ENCODE measurements at places on chromosomes 13 and 19.
A peak's percentile ranks its signal among the peaks of the same experiment; 100 is the strongest.

DNA sequence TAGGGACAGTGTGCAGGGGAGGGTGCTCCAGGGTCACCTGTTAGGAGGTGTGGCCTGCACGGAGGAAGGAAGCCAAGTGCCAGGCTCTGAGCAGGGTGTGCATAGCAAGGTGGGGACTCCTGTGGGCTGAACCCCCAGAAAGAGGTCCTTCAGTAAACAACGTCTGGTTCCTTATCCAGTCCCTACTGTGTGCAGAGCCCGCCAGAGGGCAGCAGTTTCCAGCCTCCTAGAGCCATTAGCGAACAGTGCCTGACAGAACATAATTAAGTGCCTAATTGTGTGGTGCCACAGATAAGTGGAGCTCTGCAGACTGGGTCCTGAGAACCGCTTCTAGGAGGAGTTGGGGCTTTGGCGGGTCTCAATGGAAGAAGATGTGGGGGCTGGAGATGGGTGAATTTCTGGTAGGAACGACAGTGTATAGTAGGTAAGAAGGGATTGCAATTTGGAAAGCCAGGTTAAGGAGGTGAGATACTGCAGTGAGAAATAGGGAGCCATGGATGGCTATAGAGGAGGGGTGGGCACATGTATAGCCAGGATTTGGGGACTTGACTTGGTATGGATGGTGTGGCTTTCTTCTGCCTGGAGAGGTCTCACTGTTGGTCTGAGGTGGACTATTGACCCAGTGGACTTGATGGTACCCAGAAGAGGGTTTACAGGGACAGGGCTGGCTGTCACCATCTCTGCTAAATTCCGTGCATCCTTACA lies 323.1 kb downstream of the ZNF536 start:
- no peaks in the 10 kb centered on the region for H3K36me3 ChIP-seq
- H3K4me3 ChIP-seq = no peak overlapping the region
- no peak for DNase-seq
- H3K27ac ChIP-seq = no peak overlapping the region
- peaks cover 47% of the 10 kb centered on the region for H3K27me3 ChIP-seq

DNA sequence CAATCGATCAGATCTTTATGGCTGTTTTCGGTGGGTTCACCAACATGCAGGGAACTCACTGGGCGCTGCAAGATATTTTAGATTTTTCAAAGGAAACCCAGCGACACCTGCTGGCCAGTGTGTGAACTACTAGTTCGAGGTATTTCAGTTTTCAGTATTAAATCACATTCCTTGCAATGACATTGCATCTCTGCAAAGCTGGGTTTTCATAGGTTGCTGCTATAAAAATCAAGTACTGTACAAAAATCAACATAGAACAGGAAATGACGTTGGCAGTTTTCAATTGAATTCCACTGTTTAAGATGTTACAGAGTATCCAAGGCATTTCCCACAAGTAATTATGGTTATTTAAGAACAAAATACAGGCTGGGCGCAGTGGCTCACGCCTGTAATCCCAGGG lies 17.6 kb downstream of the LIG1 start:
- no peak overlapping the region for H3K4me3 ChIP-seq
- peaks cover 93% of the 10 kb centered on the region for H3K36me3 ChIP-seq
- peak; percentile 80 for DNase-seq

DNA sequence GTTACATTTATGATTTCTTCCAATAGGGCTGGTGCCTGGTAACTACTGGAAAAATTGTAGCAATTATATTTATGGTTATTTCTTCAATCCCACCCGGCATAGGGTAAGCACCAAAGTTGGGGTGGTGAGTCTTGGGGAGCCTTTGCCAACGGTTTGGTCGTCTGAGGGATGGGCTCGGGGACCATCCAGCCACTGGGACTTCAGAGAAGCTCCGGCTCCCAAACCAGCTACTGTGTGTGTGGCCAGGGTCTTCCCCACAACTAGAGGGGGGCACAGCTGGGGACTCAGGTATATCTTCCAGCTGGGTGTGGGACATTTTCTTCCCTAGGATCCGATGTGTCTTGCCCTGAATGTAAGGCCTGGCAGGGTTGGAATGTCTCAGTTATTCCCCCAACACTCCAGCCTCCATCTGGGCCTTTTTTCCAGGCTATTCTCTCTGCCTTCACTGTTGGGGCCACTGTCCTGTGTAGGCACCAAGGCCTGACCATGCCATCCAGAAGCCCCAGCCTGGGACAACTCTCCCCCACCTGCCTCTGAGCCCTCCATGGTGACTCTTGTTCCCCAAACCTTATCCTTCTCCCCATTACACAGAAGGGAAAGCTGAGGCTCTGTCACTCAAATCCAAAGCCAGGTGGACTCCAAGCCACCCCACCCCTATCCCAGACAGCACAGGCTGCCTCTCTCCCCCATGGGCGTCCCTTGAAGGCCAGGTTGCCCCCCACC lies 1.1 kb upstream of the IFI30 start:
- H3K36me3 ChIP-seq = peaks cover 55% of the 10 kb centered on the region
- H3K27ac ChIP-seq = peak overlapping the region; percentile 20
- no peak for DNase-seq
- no peaks in the 10 kb centered on the region for H3K27me3 ChIP-seq

DNA sequence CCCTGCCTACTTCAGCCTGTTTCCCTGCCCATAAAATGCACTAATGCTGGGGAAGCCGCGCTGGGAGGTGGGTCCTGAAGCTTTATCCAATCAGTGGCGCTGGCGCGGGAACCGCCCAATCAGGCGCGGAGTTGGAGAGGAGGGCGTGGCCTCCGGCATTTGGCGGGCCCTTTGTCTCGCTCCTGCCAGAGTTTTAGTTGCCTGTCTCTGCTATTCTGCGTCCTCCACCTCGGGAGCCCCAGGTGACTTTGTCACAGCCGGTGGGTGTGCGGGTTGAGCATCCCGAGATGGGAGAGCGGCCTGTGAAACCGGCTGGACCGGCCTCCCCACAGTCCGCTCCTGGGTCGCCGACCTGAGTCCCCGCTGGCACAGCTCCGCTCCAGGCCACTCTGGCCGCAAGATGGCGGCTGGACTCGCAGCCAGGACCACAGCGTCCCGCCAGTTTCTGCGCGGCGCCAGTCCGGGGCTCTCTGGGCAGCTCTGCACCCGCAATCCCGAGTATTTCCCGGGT lies 30.7 kb upstream of the ZNF429 start:
- peak overlapping the region; percentile 79 for H3K4me3 ChIP-seq
- H3K4me1 ChIP-seq = peaks cover 5% of the 10 kb centered on the region
- H3K27me3 ChIP-seq = peaks cover 18% of the 10 kb centered on the region

DNA sequence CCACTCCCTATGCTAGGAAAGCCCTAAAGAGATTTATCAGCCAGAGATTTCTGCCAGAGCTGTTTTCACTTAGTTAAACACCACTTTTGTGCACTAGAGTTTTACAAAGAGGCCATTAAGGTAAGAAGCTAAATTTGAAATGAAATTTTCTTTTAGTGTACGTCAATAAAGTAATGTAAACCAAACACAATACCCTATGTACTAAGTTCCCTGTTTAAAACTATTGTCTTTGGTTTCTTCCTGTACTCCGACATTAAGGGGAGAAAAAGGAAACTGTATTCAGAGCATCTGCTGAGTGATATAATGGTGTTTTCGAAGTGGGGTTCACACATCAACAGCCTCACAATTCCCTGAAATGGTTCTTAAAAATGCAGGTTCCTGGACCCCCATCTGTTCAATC lies 40.7 kb upstream of the STARD13 start:
- no peaks in the 10 kb centered on the region for H3K36me3 ChIP-seq
- no peak for DNase-seq
- no peak overlapping the region for H3K27ac ChIP-seq
- H3K27me3 ChIP-seq = peaks cover 4% of the 10 kb centered on the region

DNA sequence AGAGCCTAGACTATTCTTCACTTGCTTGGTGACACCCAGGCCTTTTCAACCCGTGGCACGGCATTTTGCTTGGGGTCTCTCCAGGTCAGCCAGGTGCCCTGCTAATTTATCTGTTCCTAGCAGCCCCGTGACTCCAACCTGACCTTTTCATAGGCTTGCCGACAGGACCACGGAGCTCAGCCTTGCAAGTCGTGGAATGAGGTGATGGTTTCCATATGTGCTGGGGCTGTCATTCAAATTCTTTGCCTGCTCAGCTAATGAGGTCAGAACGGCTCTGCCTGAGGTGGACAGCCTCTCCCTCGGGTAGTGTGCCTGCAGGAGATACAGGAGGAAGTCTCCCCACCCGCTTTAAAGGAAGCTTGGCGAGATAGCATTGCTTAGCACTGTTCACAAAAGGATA lies 61.0 kb downstream of the SHISA2 start:
- no peak overlapping the region for H3K27ac ChIP-seq
- H3K4me1 ChIP-seq = no peaks in the 10 kb centered on the region
- H3K4me3 ChIP-seq = no peak overlapping the region
- no peaks in the 10 kb centered on the region for H3K27me3 ChIP-seq
- no peak for DNase-seq
- H3K36me3 ChIP-seq = no peaks in the 10 kb centered on the region

DNA sequence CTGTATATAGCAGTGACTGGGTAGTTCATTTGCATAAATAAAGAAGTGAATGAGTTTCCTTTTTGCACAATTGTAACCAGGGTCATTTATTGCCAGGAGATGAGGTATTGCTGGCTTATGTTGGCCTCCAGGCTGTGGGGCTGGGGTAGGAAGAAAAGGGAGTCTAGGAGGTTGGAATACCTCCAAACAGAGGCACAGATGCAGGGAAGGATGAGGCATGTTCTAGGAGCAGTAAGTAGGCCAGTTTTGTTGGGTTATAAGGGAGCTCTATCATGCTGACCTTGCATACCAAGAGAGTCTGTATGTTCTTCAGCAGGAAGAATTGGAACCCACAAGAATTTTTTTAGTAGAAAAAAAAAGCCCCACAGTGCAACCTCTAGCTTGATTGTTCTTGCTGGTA lies 17.2 kb upstream of the CYSLTR2 start:
- no peak for DNase-seq
- peaks cover 7% of the 10 kb centered on the region for H3K4me1 ChIP-seq
- peaks cover 4% of the 10 kb centered on the region for H3K27me3 ChIP-seq
- H3K27ac ChIP-seq = no peak overlapping the region
- peaks cover 3% of the 10 kb centered on the region for H3K36me3 ChIP-seq

GRCh38 chr19:58170860-58171259 lies 12.0 kb upstream of the ZNF274 start:
- H3K27me3 ChIP-seq = no peaks in the 10 kb centered on the region
- H3K36me3 ChIP-seq = peaks cover 36% of the 10 kb centered on the region
- H3K27ac ChIP-seq = no peak overlapping the region
- no peak overlapping the region for H3K4me3 ChIP-seq
- DNase-seq = no peak
- H3K4me1 ChIP-seq = no peaks in the 10 kb centered on the region

- peak overlapping the region; percentile 72 for H3K4me3 ChIP-seq
- DNase-seq = peak; percentile 54
- peaks cover 30% of the 10 kb centered on the region for H3K4me1 ChIP-seq
- H3K36me3 ChIP-seq = peaks cover 5% of the 10 kb centered on the region
- H3K27me3 ChIP-seq = peaks cover 6% of the 10 kb centered on the region
These were observed 4.9 kb upstream of the ERCC1 start for GRCh38 chr19:45428384-45429231.

GRCh38 chr13:87459419-87459818 lies 211.8 kb upstream of the SLITRK5 start:
- H3K27ac ChIP-seq = no peak overlapping the region
- no peaks in the 10 kb centered on the region for H3K4me1 ChIP-seq
- H3K4me3 ChIP-seq = no peak overlapping the region
- no peaks in the 10 kb centered on the region for H3K36me3 ChIP-seq

DNA sequence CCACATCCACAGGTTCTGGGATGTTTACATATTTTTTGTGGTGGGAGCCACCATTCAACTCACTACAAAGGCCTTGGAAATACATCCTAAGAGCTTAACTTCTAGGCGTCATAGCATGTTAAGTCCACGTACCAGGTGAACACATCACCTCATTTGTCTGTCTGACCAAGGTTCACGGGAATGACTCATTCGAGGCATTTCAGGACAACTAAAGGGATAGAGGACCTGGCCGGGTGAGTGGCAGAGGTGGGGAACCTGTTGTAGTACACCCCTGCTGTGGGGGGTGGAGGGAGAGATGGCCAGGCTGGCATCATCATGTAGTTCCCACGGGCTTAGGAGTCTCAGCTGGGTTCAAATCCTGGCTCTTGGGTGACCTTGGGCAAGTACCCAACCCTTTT lies 51.5 kb downstream of the BICRA start:
- peaks cover 24% of the 10 kb centered on the region for H3K36me3 ChIP-seq
- H3K4me3 ChIP-seq = no peak overlapping the region
- H3K4me1 ChIP-seq = peaks cover 28% of the 10 kb centered on the region
- no peak for DNase-seq
- no peaks in the 10 kb centered on the region for H3K27me3 ChIP-seq

DNA sequence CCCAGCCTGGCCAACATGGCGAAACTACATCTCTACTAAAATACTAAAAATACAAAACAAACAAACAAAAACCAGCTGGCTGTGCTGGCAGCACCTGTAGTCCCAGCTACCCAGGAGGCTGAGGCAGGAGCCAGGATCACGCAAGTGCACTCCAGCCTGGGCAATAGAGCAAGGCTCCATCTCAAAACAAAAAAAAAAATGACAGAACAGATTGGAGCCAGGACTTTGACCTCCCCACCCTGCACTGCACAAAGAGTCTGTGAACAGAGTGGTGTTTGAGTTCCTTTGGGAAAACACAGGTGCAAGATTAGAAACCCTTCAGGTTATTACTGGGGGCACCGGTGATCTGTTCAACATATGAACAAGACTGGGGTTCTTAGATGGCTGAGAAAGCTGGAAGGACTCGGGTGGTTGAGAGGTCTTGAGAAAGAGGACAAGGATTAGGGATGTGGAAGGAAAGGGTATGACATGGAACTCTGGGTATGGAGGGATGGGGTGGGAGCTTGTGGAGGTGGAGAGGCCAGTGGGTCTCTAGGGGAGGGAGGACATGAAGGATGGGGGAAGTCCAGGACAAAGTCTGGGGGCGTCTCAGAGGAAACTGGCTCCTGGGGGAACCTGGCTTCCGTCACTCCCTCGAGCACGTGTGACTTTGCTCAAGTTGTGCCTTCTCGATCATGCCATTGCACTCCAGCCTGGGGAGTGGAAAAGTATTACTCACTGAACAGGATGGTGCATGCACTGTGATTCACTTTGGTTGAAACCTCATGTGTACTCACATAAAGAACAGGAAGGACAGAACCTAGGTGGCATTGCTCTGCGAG lies 25.9 kb downstream of the RCN3 start:
- H3K36me3 ChIP-seq = peaks cover 47% of the 10 kb centered on the region
- peak overlapping the region; percentile 96 for H3K27ac ChIP-seq
- DNase-seq = peak; percentile 69

DNA sequence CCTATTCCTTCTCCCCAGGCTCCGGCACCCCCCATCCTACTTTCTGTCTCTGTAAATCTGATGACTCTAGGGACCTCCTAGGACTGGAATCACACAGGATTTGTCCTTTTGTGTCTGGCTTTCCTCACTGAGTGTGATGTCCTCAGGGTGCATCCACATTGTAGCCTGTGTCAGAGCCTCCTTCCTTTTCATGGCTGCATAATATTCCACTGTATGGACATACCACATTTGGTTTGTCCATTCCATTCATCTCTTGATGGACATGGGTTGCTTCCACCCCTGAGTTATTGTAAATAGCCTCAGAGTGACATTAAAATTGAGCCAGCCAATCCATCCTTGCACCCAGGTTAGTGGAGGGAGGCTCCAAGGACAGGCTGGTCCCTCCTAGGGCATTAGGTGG lies 22.8 kb upstream of the NMRK2 start:
- no peaks in the 10 kb centered on the region for H3K36me3 ChIP-seq
- no peaks in the 10 kb centered on the region for H3K4me1 ChIP-seq
- H3K27ac ChIP-seq = no peak overlapping the region

GRCh38 chr19:44947041-44947581 lies 1.3 kb downstream of the APOC2 start:
- H3K4me1 ChIP-seq = no peaks in the 10 kb centered on the region
- no peak overlapping the region for H3K27ac ChIP-seq
- H3K36me3 ChIP-seq = peaks cover 5% of the 10 kb centered on the region
- H3K27me3 ChIP-seq = no peaks in the 10 kb centered on the region
- no peak for DNase-seq

- peaks cover 23% of the 10 kb centered on the region for H3K36me3 ChIP-seq
- peaks cover 70% of the 10 kb centered on the region for H3K4me1 ChIP-seq
- no peak overlapping the region for H3K4me3 ChIP-seq
- no peak for DNase-seq
These were observed 7.7 kb downstream of the EPS15L1 start for GRCh38 chr19:16463991-16464575.

All from activated T-cell treated with anti-CD3 and anti-CD28 coated beads, Interleukin-2, amount 50 U/mL, for 24 hours (primary cell).